Amygdala (tissue), 56 donors: ENCODE measurements at places on chromosomes 13 and 19.
A peak's percentile ranks its signal among the peaks of the same experiment; 100 is the strongest.

DNA sequence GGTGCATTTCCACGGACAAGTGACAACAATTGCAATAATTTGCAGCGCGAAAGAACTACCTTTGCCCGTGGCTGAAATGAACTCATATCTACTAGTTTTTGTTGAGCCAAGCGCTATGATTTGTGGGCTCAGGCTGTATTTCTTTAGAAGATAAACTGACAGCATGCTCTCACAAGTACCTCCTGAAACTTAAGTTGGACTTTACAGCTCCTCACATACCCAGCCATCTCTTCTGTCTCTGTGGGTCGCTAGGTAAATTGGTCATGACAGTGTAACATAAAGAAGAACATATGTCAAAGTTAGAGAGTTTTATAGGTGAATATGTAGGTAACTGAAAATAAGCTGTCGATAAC, 839 bp downstream of the COG6 start:
- no peak for DNase-seq

DNA sequence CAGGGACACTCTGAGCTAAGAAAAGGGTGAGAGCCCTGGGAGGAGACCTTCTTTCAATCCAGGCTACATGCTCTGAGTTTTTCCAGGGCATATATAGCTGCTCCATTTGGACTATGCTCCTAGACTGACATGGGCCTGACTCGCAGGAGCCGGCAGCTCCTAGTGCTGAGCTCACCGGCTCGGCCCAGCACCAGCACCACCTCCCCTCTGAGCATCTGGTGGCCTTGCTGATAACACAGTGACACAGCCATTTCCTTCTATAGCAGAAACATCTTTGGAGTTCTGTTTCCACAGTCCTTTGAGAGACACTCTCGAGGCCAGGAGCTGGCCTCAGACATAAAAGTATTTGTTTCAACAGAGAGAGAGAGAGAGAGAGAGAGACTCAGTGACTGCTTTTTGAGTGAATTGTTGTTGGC, 184.9 kb downstream of the TM9SF2 start:
- no peak for DNase-seq

GRCh38 chr19:38389101-38389925, 816 bp downstream of the SPRED3 start:
- no peak for DNase-seq

DNA sequence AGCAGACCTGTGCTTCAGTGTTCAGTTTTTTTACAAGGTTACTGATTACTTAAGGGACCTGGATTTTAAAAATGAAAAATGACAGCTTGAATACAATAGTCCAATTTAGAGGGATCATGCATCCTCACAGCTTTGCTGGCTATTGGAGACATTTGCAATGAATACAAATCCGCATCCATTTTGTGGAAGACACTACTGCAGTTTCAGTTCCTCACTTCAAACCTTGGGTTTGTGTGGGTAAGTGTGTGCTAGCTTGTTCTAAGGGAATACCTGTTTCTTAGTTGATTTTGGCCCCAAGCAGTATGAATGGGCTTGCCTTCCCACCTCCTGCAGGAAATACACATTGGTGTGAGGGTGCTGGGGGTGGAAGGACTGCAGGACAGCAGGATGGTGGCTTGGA, 222.4 kb downstream of the OLFM4 start:
- no peak for DNase-seq

- DNase-seq = no peak
Observed at GRCh38 chr19:19549804-19550464, 11.9 kb downstream of the CILP2 start.

- DNase-seq = no peak
Observed at GRCh38 chr19:57351867-57352266, 796 bp downstream of the ZNF304 start.

- no peak for DNase-seq
Observed at GRCh38 chr13:102970542-102970941, 95.7 kb downstream of the SLC10A2 start.

DNA sequence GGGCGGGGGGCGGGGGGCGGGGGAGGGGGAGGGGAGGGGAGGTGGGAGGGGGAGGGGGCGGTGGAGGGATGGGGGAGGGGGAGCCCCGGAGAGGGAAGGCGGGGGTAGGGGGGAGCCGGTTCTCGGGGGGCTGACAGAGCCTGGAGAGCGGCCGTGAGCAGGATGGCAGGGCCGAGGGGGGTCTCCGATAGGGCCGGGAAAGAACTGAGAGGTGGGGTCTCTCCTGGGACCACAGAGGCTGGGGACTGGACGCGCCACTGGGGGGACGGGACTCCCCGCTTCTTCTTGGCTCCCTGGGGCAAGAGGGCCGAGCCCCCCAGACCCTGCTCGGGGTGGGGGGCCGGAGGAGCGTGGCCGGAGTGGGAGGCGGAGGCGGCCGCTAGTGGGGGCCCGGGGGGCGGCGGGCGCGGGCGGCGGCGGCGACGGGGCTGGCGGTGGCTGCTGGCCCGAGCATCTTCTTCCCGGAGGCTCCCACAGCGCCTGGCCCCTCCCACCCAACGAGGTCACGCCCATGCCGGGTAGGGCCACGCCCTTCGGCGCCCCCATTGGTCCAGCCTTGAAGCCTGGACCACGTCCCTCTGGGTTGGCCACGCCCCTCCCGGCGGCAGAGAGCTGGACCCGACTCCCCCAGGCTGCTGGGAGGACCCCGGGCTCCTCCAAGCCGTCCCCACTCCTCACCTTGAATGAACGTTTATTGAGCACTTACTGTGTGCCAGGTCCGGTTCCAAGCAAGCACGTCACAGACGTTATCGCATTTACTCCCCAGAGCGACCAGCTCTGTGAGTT, at the start of gene NOVA2:
NOVA2 (minus strand) TSS at position 313 of the 786 bp plus-strand sequence. CDS start 514 bp downstream, outside the sequence.
- peak; percentile 38 for DNase-seq

- DNase-seq = no peak
Observed at GRCh38 chr19:40261631-40262030, 23.5 kb downstream of the AKT2 start.

DNA sequence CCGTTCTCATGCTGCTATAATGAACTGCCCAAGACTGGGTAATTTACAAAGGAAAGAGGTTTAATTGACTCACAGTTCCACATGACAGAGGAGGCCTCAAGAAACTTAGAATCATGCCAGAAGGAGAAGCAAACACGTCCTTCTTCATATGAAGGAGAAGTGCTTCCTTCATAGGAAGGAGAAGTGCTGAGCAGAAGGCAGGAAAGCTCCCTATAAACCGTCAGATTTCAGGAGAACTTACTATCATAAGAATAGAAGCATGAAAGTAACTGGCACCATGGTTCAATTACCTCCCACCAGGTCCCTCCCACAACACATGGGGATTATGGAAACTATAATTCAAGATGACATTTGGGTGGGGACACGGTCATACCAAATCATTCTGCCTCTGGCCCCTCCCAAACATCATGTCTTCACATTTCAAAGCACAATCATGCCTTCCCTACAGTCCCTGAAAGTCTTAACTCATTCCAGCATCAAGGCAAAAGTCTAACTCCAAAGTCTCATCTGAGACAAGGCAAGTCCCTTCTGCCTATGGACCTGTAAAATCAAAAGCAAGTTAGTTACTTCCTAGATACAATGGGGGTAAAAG, 10.6 kb downstream of the ACOD1 start:
- DNase-seq = no peak

DNA sequence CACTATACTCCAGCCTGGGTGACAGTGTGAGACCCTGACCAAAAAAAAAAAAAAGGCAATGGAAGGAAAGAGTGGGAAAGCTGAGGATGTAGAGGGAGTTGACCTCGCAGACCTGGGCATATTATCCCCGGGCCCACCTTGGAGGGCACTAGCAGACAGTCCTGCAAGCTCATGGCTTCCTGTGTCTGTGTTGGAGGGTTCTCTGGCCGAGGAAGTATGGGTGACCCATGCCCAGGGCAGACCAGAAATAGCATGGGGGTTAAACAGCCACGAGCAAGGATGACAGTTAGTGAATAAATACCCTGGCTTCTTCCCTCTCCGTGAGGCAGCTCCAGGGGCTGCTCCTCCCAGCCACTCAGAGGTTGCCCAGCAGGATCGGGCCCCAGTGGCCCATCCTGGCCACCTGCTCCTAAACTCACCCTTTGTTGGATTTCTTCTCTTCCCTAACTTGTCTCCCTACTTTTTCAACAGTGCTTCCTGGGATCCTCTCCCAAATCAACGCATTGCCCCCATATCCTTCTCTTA, 485.8 kb downstream of the ZNF536 start:
- no peak for DNase-seq

DNA sequence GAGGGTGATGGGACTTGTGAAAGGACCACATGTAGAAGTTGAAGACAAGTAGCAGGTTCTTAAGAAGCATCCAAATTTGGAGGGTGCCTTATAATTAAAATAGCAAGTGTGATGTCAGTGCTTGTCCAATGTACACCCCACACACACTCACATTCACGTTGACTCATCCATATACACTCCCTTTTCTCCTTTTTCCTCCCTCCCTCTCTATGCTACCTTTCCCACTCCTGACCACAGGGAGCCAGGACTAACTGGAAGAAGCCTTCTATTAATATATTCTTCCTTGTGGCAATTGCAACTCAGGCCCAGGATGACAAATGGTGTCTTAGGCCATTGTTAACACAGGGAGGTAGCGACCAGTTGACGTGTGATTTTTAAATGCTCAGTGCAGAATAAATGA, 16.3 kb upstream of the GPR183 start:
- no peak for DNase-seq

GRCh38 chr13:42174344-42175162, 97.4 kb upstream of the AKAP11 start:
- no peak for DNase-seq

GRCh38 chr13:111908981-111909380, 158.0 kb upstream of the SOX1 start:
- DNase-seq = no peak

- no peak for DNase-seq
Observed at GRCh38 chr19:2123682-2124387, 27.1 kb downstream of the IZUMO4 start.

- DNase-seq = peak; percentile 83
Observed at GRCh38 chr19:23273590-23274412, 23.6 kb upstream of the ZNF724 start.

DNA sequence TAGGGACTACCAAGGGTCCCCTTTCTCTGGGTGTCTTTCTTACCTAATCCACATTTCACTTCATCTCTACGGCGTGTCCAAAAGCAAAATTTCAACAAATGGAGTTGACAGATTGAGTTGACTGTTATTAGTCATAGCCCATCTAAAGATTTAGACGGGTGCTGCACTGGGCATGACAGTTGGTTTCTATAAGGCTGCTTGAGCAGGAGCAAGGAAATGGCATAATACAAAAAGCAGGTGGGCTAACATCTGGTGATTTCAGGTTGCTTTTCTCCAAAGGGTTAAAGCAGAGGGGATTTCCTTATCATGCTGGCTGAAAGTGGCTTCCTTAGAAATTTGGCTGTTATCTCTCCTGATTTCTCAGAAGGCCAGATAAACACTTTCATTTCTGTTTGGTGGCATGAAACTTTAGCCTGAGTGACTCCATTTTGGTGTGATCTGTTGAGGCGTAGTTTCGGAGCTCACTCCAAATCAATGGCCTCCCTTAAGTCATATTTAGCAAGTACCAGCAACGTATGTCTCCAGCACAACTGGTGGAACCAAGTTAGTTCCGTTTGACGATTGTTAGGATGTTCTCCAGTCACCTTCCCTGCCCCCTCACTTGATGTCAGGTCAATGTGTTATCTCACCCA, 440.4 kb downstream of the FGF9 start:
- no peak for DNase-seq

GRCh38 chr13:105538346-105538745, 997.1 kb downstream of the EFNB2 start:
- no peak for DNase-seq

- DNase-seq = no peak
Observed at GRCh38 chr19:2578391-2578890, 102.5 kb downstream of the GADD45B start.

DNA sequence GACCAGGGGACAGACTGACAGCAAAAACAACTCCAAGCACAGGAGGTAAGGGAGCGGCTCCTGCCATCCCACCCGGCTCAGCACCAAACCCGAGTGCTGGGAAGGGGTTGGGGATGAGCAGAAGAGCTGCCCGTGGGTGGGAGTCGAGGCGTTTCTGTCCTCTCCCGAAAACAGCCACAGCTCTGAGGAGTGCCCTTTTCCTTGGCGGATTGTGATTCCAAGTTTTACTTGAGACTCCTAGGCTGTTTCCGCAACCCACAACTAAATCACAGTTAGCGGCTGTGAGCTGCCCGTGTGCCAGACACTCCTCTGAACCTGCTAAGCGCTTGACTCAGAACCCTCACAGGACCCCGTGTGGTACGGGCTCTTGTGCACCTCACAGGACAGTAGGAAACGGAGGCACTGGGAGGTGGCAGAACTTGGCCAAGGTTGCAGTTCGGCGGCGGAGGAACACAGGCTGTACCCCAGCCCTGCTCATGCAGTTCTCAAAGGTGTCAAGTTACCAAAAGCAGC, 21.4 kb downstream of the CFAP97D2 start:
- no peak for DNase-seq

DNA sequence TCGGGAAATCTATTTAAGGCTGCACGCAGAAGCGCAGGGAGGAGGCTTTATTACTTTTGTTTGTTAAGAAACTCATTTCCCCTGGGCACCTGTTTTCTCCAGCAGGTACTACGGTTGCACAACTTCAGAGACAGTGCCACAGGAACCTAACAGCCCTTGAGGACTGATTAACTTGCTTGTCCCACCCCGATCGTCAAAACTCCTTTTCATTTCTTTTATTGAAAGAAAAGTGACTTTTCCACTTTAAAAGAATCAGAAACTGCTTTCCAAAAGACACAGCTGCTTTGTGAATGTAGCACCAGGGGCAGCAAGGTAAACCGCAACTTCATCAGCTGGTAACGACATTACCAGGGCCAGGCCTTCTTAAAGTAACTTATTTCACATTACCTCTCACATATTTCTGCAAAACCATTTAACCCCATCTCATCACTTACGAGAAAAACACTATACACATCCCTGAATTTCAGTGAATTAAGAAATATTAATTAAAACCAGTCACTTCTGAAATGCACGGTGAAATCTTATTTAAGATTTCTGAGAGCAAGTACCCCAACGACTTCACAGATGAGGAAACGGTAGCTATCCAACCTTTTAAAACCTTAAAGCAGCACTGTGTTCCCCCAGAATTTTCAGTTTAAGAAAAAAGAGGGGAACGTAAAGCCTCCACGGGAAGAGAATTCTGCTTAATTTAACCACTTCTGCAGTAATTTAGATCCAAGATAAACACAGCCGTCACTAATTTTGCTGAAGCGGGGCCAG, 1.4 kb downstream of the ANKRD10 start:
- DNase-seq = no peak

GRCh38 chr13:26721251-26722121, 39.1 kb downstream of the GPR12 start:
- DNase-seq = no peak

DNA sequence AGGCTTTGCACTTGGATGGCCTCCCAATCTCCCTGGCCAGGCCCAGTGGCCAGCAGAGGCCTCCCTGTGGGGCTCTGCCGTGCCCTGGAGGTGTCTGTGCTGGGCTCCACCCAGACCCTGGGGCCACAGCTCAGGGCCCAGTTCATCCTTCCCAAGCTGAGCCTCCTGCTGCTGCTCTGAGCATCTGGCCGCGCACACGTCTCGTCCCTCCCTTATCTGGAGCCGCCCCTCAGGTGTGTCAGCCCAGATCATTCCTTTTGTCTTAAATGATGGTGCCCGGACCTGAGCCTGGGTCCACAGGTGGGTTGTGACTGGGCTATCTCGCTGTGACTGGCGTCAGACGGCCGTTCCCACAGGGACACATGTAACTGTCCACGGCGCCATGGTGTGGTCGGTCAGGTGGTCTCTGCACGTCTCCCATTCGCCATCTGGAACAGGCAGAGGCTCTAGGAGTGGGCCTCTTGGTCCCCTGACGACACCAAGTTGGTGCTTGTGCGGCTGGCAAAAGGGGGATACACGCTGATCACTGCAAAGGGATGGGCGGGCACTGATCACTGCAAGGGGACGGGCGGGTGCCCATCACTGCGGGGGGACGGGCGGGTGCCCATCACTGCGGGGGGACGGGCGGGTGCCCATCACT, 14.3 kb upstream of the ZNF554 start:
- no peak for DNase-seq
